Mesothelial cell of epicardium (in vitro differentiated cells): ENCODE measurements at places on chromosomes 12 and 14. TPM values are rescaled to one million over a fixed set of nuclear protein-coding genes. Genes with fewer than 3 reads are reported as not detected.

DNA sequence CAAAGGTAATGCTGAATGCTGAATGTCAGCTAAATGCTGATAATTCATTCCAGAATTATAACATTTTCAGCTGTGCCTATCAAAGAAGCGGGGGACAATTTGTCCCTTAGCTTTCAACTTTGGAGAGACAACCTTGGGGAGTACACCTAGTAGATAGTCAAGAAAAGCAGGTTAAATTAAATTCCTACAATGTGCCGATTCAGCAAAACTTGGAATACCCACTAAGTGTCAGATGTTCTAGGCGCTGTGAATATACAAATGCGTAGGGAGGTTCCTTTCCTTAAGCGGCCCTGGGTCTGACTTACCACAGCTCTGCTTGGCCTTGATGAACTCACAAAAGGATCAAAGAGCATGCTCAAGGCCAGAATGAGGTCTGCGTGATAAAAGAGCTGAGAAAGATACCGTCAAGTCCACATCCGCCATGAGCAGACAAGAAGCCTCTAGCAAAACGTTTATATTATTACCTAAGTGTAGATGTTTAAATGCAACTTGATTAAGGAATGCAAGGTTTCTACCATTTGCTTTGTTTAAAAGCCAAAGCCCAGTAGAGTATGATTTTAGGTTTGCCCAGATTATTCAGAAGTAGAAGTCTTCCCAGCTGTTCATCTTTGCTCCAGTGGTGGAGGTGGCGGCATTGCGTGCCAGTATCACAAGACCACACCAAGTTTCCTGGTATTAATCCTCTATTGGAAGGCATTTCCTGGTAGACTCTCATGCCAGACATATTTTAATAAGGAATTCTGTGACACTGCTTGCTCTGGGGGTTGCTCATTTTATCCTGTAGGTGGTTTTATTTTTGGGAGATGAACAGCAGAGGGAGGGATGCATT lies 368.6 kb downstream of the DPF3 start:
- H3K27me3 ChIP-seq, result peaks cover 19% of the 10 kb centered on the region
- H3K36me3 ChIP-seq, result no peaks in the 10 kb centered on the region
- no peak overlapping the region for H3K4me3 ChIP-seq

GRCh38 chr14:99120526-99121318 lies 151.3 kb downstream of the BCL11B start:
- no peak for DNase-seq
- H3K27ac ChIP-seq, result no peak overlapping the region
- H3K36me3 ChIP-seq, result no peaks in the 10 kb centered on the region

- H3K4me3 ChIP-seq, result no peak overlapping the region
- H3K27ac ChIP-seq, result peak overlapping the region; percentile 94
- H3K27me3 ChIP-seq, result no peaks in the 10 kb centered on the region
- no peak for DNase-seq
- peaks cover 16% of the 10 kb centered on the region for H3K36me3 ChIP-seq
These were observed 234.7 kb upstream of the TBX3 start for GRCh38 chr12:114918535-114919233.

The ATF1 gene
- total RNA-seq, result 25.6 to 30.5 TPM (median 27.9 TPM) in 3 replicates

The PPP1R1A gene
- total RNA-seq, result 0.54 to 1.0 TPM (median 0.76 TPM) in 3 replicates

GRCh38 chr12:25698772-25699171 lies 145.7 kb upstream of the LMNTD1 start:
- no peaks in the 10 kb centered on the region for H3K27me3 ChIP-seq
- peaks cover 12% of the 10 kb centered on the region for H3K36me3 ChIP-seq
- no peak overlapping the region for H3K27ac ChIP-seq
- H3K4me3 ChIP-seq, result no peak overlapping the region

- H3K27ac ChIP-seq, result no peak overlapping the region
- DNase-seq, result no peak
- H3K27me3 ChIP-seq, result no peaks in the 10 kb centered on the region
- no peaks in the 10 kb centered on the region for H3K36me3 ChIP-seq
- H3K4me1 ChIP-seq, result no peaks in the 10 kb centered on the region
- H3K4me3 ChIP-seq, result no peak overlapping the region
These were observed 127.4 kb downstream of the KTN1 start for GRCh38 chr14:55707365-55707804.

The FSCB gene
- total RNA-seq, result not detected in 3 replicates

The NRL gene
- 1.5 to 2.0 TPM (median 1.8 TPM) in 3 replicates for total RNA-seq

- H3K27ac ChIP-seq, result no peak overlapping the region
- H3K27me3 ChIP-seq, result peaks cover 2% of the 10 kb centered on the region
- DNase-seq, result no peak
- H3K4me3 ChIP-seq, result no peak overlapping the region
These were observed 15.4 kb downstream of the TRIM9 start for GRCh38 chr14:51079489-51079888.

GRCh38 chr12:31431721-31432240 lies 105.8 kb upstream of the SINHCAF start:
- H3K4me1 ChIP-seq, result peaks cover 11% of the 10 kb centered on the region
- peak overlapping the region; percentile 19 for H3K27ac ChIP-seq
- H3K27me3 ChIP-seq, result no peaks in the 10 kb centered on the region
- no peak for DNase-seq

DNA sequence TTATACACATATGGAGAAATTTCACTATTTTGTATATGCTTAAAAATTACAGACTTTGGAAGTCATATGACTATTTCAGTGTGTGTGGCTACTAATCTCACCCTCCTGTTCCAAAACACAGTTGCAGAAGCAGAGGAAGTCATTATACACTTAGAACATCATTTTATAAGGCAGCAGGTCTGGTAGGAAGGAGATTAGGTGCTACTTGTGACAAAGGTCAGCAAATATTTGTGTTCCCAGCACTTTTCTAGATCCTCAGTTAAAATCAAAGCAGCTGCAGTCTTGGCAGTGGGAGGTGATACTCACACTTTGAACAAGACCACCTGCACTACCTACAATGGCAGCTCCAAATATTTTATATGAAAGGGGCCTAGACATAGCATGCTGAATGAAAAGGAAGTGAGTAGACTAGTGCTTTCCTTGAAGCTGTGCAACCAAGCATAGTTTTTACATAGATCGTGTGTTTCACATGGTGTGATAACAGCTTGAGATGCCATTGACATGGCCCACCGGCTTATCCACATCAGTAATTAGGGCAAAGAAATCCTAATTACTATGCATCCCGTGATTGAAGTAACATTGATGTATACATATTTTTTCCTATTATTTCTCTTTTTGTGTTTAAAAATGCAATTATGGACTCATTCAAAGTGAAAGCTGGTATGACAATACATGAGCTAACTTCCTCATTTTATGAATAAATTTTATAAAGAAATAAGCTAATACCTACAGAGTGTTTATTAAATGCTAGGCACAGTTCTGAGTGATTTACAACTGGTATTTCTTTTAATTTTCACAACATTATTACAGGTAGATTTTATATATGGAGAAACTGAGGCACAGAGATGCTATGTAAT lies 5.3 kb downstream of the GYS2 start:
- peaks cover 19% of the 10 kb centered on the region for H3K27me3 ChIP-seq
- H3K27ac ChIP-seq, result no peak overlapping the region
- no peak overlapping the region for H3K4me3 ChIP-seq
- DNase-seq, result no peak

DNA sequence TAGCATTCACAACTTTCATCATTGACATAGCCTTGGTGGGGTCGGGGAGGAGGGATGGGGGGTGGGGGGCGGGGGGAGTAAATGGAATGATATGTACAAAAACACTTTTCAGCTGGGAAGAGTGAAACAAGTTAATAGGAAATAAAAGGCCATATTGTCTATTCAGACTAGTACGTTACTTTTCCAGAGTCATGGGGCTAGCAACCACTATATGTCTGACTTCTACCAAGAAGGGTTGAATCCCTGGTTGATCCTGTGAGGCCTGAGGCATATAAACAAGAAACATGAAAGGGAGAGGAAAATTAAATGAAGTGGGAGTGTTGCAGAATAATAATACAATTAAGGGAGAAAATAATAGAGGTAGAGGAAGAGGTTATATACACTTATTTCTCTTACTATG lies 225.5 kb downstream of the ERC1 start:
- peaks cover 21% of the 10 kb centered on the region for H3K4me1 ChIP-seq
- H3K4me3 ChIP-seq, result no peak overlapping the region
- no peak overlapping the region for H3K27ac ChIP-seq
- DNase-seq, result no peak
- no peaks in the 10 kb centered on the region for H3K36me3 ChIP-seq

GRCh38 chr12:107207931-107208525 lies 114.7 kb upstream of the CRY1 start:
- H3K27me3 ChIP-seq, result peaks cover 3% of the 10 kb centered on the region
- DNase-seq, result no peak
- H3K36me3 ChIP-seq, result no peaks in the 10 kb centered on the region

The DEGS2 gene
- 1.5 to 2.1 TPM (median 1.6 TPM) in 3 replicates for total RNA-seq

DNA sequence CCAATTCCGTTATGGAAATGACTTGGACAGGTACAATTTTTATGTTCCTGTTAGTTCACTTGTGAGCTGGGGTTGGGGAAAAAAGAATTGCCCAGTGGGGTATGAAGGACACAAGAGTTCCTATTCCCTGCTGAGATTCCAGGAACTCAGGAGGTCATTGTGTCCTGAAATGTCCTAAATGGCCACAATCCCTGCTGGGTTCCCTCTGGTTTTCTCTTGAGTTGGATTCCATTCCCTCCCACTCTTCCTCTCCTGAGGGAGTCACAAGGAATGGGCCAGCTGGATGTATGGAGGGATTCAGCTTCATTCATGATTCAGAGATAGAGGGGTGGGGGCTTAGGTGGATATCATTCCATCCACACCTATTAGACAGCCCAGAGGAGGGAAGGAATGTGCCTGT lies 34.5 kb upstream of the DCD start:
- no peak for DNase-seq
- H3K27ac ChIP-seq, result no peak overlapping the region
- no peaks in the 10 kb centered on the region for H3K36me3 ChIP-seq
- H3K4me3 ChIP-seq, result no peak overlapping the region
- H3K27me3 ChIP-seq, result peaks cover 89% of the 10 kb centered on the region

DNA sequence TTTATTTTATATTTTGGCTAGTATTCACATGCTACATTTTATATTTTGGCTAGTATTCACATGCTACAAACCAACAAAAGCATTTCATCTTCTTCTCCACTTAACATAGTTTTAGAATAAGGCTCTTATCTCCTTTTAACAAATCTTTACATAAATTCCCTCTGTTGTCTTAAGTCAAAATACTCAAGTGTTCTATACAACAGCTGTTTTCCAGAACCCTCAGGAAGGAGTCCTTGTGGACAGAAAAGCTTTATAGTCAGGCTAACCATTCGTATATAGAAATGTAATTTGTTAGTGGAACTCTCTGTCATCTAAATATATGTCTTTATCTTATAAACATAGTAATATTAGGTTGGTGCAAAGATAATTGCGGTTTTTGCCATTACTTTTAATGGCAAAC lies 191.0 kb upstream of the FLRT2 start:
- peaks cover 2% of the 10 kb centered on the region for H3K4me1 ChIP-seq
- no peak for DNase-seq

The IFNG gene
- total RNA-seq, result not detected in 3 replicates

- DNase-seq, result no peak
- H3K4me1 ChIP-seq, result no peaks in the 10 kb centered on the region
- H3K27ac ChIP-seq, result no peak overlapping the region
These were observed 115.1 kb downstream of the TSHR start for GRCh38 chr14:81070511-81070910.

GRCh38 chr12:96143392-96143791 lies 50.8 kb upstream of the ELK3 start:
- H3K4me1 ChIP-seq, result peaks cover 3% of the 10 kb centered on the region
- no peak for DNase-seq
- peaks cover 3% of the 10 kb centered on the region for H3K36me3 ChIP-seq
- no peak overlapping the region for H3K4me3 ChIP-seq
- H3K27ac ChIP-seq, result no peak overlapping the region
- no peaks in the 10 kb centered on the region for H3K27me3 ChIP-seq

DNA sequence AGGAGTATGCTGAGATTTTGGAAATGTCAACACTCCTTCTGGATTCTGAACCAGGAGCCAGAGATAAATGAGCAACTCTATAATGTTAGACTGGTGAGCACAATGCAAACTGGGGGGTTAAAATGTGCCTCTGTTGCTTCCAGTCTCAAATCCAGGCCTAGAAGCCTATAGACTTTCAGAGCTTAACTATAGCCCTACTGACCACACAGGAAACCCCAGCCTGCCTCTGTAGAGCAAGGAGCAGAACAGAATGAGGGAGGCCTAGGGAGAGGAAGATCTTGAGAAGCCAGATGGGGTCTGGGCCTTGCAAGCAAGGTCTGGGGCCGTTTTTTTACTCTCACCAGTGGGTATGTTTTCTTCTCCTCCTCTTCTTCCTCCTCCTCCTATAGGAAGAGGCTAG lies 225.4 kb upstream of the KITLG start:
- no peak for DNase-seq
- no peak overlapping the region for H3K4me3 ChIP-seq
- no peak overlapping the region for H3K27ac ChIP-seq
- H3K36me3 ChIP-seq, result no peaks in the 10 kb centered on the region
- H3K27me3 ChIP-seq, result no peaks in the 10 kb centered on the region

- H3K27me3 ChIP-seq, result no peaks in the 10 kb centered on the region
- H3K4me1 ChIP-seq, result no peaks in the 10 kb centered on the region
- peaks cover 34% of the 10 kb centered on the region for H3K36me3 ChIP-seq
- H3K4me3 ChIP-seq, result no peak overlapping the region
- DNase-seq, result no peak
These were observed 35.7 kb downstream of the NRDE2 start for GRCh38 chr14:90295870-90296516.

The TC2N gene
- total RNA-seq, result 8.5 to 11.6 TPM (median 9.9 TPM) in 3 replicates

The TCL1B gene
- not detected in 3 replicates for total RNA-seq

DNA sequence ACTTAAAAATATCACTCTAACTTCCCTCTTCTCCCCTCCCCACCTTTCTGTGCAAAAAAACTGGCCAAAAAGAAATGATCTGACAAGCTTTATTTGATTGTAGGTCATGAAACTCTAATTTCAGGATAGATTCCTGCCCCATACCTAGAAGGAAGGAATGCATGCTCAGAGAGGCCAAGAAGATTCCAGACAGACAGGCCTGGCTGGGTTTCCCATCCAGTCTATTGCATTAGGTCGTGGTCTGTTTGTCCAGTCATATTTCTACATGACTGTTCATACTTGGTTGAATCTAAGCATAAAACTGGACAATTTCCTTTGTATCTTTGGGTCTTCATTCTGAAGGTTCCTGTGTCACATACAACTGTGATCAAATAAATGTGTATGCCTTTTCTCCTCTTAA lies 20.0 kb upstream of the SLC15A5 start:
- no peak overlapping the region for H3K4me3 ChIP-seq
- no peaks in the 10 kb centered on the region for H3K4me1 ChIP-seq
- DNase-seq, result no peak
- no peak overlapping the region for H3K27ac ChIP-seq
- no peaks in the 10 kb centered on the region for H3K36me3 ChIP-seq
- H3K27me3 ChIP-seq, result no peaks in the 10 kb centered on the region

The RASSF9 gene
- 4.9 to 5.0 TPM (median 5.0 TPM) in 3 replicates for total RNA-seq

The MANSC4 gene
- 0.29 to 0.78 TPM (median 0.72 TPM) in 3 replicates for total RNA-seq

The RFX4 gene
- total RNA-seq, result not detected in 3 replicates

- H3K4me3 ChIP-seq, result no peak overlapping the region
- H3K36me3 ChIP-seq, result no peaks in the 10 kb centered on the region
- H3K4me1 ChIP-seq, result no peaks in the 10 kb centered on the region
- H3K27me3 ChIP-seq, result peaks cover 1% of the 10 kb centered on the region
- no peak for DNase-seq
These were observed 1598.3 kb downstream of the AACS start for GRCh38 chr12:126663304-126664094.

- DNase-seq, result no peak
- H3K27me3 ChIP-seq, result peaks cover 2% of the 10 kb centered on the region
- H3K36me3 ChIP-seq, result no peaks in the 10 kb centered on the region
- H3K4me3 ChIP-seq, result no peak overlapping the region
These were observed 9.8 kb upstream of the PARP11 start for GRCh38 chr12:3882896-3883564.
